ENCODE measurements at places on chromosomes 6 and 20.

GRCh38 chr6:161918628-161919205, 644.9 kb upstream of the AGPAT4 start:
- DNase-seq = no peak

DNA sequence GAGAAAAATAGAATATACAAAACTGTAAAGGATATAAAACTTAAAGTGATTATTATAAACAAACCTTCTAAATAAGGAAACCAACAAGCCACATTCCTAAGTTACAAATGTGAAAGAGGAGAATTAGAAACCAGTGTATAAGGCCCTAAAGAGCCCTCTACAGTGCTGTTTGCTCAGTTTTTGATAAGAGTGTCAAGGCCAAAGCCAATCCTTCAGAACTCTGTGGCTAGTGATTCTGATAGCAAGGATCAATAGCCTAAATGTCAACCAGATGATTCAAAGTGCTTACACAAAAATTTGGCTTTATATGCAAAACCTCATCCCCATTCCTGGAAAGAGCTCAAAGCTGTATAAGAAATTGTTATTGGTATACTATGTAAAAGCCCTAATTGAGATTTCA, 104.6 kb upstream of the HTR1E start:
- no peak for DNase-seq

- DNase-seq = peak; percentile 43
Observed at GRCh38 chr20:36854348-36855240, 21.3 kb upstream of the TLDC2 start.

DNA sequence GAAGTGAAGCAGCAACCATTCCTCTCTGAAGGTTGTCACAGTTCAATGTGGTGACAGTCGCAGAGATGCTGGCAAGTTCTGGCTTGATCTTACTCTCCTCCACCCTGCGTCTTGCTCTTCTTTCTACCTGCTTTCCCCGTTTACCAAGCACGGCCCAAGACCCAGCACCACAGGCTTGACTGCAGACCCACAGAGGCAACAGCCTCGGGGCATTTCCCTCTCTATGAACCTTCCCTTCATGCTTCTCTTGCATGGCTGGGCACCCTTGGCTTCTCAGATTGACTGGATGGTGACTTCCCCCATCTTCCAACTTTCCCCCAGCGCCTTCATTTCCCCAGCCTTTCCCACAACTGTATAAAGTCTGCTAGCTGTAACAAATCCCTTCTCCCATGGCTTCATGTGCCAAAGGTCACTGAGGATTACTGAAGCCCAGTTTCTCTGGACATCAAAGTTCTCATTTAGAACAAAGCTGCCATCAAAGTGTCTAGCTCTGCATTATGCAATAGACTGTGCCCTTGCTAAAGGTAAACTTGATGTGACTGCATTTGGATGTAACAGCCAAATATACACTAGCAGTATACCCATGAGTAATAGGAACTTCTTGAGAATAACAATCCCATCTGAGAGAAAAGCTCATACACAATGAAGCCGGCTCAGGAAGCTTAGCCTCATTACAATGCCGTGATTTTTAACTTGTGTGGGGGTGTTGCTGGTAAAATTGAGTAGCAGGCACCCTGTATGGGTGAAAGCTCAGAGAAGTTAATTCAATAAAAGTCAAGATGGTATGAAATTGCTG, 723.1 kb upstream of the FLRT3 start:
- no peak for DNase-seq

DNA sequence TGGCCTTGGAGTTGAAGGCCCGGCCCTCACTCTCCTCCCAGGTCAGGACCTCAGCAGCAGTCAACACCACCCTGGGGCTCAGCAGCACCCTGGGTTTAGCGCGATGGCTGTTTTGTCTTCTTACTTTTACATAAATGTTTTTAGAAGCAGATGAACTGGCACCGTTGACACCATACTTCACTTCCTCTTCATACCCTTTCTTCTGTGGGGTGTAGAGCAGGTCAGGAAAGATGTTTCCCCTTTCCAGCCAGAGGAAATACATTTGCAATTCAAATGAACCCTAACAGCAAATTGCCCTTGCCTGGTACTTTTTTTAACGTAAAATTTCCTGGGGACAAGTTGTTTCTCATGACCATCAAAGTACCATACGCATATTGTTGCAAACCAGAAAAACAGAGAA, 54.7 kb upstream of the SNX9 start:
- DNase-seq = no peak

DNA sequence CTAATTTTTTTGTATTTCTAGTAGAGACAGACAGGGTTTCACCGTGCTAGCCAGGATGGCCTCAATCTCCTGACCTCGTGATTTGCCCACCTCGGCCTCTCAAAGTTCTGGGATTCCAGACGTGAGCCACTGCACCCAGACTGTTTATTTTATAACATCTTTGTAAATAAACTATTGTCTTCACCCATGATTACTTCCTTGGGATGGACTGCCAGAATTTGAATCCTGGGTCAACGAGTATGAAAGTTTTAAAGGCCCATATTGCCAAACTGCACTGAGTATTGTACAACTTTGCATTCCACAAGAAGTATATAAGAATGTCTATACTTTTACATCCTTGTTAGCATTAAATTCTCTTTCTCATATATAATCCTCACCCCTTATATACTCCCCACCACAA, 38.6 kb downstream of the ZHX3 start:
- no peak for DNase-seq

DNA sequence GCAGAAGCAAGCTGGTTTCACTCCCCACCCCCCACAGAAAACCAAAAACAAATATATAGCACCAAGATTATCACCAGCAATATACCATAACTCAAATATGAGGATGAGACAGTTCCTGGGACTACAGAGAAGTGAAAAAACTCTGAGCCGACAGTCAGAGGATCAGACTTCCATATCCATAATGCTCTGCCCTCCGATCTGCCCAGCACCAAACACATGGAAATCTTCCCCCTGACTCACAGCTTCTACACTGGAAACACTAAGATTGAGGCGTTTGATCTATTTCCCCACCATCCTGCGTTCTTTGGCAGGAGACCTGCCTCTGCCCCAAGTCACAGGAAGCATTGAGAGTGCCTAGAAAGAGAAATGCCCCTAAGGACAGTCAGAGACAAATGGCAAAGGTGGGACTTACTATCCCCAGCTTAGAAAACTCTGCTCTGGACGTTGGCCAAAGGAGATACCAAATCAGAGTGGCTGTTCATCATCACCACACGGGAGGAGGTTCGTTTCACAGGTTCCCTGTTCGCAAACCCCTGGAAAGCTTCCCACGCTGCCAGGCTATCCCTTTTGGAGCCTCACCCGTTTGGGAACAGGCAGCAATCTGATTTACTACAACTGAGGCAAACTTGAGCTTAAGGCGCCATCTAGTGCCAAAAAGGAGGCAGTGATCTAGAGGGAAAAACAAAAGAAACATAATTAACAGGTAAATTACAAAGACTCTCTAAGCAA, 48.7 kb upstream of the SRSF6 start:
- DNase-seq = peak; percentile 78

DNA sequence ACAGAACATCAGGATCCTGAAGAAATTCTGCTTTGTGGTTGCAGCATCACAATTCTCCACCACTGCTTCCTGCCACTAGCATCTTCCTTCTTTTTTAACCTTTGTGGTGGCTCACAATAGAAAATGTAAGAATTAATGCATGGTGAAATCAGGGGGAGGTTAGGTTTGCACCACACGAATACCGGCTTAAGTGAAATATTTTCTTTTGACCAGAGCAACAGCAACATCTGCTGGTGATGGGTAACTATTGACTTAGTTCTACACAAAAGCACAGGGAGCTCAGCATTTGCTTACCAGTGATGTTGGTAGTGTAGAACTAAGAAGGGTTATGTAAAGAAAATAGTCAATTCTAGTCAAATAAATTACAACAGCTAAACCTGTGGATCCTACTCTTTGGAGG, 280.5 kb downstream of the SYNE1 start:
- no peak for DNase-seq

GRCh38 chr6:116449565-116449964, 11.6 kb upstream of the CALHM6 start:
- DNase-seq = no peak

DNA sequence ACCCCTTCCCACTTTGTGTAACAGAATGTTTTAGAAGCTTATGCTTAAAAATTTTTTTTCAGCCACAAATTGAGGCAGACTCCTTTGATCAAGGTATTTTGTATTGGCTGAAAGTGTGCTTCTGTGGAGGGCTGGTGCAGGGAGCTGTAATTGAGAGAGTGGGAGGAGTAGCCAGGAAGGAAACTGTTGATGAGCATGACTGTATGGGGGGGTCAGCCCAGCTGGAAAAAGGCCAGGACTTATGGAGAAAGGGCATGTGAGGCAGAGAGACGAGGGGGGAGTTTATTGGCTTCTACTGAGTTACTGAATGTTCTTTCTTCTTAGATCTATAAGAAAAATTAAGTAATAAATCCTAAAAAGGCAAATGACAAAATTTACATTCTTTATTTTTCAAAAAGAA, 13.4 kb downstream of the RFPL4B start:
- DNase-seq = no peak

DNA sequence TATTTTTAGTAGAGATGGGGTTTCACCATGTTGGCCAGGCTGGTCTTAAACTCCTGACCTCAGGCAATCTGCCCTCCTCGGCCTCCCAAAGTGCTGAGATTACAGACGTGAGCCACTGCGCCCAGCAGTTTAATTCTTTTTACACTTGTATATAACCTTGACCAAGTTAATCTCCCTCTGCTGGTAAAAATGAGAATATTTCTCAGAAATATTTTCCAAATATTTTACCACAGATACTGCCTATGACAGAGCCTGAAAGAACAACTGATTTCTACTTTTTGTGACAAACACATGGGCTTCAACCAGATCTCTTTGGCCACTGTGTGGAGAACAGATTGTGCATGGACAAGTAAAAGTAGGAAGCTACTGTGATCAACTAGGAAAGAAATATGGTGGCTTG, 21.2 kb upstream of the NHSL1 start:
- DNase-seq = no peak

- no peak for DNase-seq
Observed at GRCh38 chr6:98454809-98455322, 379.5 kb upstream of the POU3F2 start.

- no peak for DNase-seq
Observed at GRCh38 chr20:33236351-33236750, 555 bp downstream of the BPIFA1 start.

DNA sequence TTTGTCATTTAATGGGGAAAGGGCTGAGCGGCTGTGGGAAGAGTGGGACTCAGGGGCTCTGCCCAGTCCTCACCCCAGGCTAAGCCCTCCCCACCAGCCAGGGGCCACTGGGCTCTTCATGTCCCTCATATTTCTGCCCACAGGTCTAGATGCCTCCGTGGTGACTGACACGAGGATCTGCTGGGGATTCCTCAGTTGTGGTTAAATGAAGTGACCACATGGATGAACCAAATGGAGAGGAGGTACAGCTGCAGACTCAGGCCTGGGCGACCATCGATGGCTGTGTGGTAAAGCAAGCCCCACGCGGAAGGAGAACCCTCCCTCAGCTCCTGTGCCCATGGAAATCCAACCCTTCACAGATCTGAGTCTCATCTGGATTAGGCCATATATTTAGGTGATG, 29.4 kb downstream of the RAET1L start:
- DNase-seq = no peak

GRCh38 chr20:62336329-62336728, 30.8 kb downstream of the LAMA5 start:
- DNase-seq = no peak

GRCh38 chr6:31908791-31909190, 6.9 kb upstream of the ZBTB12 start:
- no peak for DNase-seq

DNA sequence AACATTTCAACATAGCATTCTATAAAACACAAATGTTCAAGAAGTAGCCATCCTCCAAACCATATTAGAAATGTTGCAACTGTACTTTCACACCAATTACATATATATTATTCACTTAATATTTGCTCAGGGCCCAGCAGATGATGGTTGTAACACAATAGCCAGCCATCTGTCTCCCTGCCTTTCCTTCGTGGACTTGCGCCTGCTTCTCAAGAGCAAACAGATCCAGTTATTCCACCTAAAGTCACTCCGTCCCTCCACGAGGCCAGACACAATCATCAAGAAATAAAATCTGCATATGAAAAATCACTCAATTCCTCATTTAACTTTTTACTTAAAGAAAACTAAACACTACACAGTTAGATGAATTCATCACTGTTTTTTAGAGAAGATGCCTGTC, 160.4 kb downstream of the RALGAPA2 start:
- no peak for DNase-seq

- no peak for DNase-seq
Observed at GRCh38 chr6:43862925-43863324, 92.9 kb downstream of the VEGFA start.

DNA sequence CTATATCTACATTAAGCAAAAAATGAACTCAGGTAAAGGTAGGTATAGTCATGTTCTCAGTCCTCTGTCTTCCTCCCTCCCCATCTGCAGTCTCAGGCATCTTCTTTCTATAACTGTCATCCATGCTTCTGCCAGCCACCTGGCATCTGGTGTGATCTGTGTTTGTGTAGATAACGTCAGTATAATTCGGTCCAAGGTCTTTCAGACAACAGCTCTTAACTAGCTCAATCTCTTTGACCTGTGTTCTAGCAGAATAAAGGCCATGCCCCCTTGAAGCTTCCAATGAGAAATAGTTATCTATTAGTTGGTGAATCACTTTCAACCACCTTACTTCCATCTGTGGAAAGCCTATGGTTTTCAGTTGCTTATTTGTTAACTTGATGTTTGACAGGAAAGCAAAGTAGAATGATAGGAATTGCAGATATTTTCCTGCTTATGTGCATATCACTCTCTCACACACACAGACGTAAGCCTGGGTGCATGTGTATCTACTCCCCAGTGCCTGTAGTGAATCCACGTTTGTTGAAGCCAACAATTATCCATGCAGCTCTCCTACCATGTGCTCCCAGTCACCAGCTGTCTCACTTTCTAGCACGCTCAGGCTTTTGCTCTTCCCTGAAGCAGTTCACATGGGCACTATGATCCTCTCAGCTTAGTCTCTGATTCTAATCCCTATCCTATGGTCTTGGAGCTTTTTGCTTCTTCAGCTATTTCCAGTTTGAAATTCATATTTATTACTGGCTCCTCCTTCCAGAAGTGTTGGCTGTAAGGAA, 433.7 kb upstream of the MANEA start:
- DNase-seq = no peak

DNA sequence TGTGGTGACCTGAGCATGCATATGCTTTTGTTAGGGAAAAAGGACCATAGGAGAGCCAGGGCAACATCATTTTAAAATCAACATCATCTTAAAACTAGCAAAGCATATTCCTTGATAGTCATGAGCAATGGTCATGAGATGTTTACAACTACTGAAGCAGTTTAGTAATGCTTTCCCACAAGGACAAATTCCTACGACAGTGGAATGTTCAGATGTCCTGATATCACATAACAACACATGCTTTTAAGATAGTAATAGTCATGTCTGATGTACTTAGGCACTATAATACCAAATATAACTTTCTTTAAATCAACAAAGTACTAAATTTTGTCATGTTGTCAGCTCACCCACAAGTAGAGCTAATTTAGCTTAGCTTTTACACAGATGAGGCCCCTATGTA, 370.3 kb downstream of the HTR1B start:
- DNase-seq = no peak

GRCh38 chr20:8534368-8535160, 402.5 kb downstream of the PLCB1 start:
- peak; percentile 59 for DNase-seq

Measured in endodermal cell (in vitro differentiated cells).